Neuronal stem cell (in vitro differentiated cells): ENCODE measurements at places on chromosomes 5 and 9.
A peak's percentile ranks its signal among the peaks of the same experiment; 100 is the strongest.

DNA sequence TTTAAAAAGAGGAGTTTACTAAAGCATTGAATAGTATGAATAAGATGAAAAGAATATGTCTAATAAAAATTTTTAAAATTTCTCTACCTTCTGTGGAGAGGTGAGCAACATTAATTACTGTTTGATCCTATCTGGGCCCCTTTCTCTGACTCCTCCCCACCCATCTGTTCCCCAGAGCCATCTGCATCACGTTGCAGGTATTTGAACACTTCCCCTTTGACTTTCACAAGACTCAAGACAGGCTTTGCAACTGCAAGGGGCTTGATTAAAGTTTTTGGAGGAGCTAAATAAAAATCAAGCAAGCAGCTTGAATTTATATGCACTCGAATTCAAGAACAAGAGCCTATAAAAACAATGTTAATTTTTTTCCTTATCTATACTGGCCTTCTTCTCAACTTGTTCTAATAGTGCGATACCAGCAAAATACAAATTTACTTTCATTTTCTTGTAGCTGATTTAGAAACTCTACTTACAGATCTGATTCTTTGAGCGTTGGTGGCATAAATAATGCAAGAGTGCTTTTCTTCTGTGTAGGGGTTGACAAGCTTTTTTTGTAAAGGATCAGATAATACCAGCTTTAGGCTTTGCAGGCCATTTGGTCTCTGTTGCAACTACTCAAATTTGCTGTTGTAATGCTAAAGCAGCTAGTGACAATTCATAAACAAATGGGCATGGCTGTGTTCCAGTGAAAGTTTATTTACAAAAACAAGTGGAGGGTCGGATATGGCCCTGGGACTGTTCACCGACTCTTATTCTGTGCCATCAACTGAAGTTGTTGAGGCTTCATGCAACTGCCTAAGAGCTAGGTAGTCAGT, 21.2 kb downstream of the TXNDC8 start:
- DNase-seq: no peak
- no peak overlapping the region for H3K4me3 ChIP-seq
- no peaks in the 10 kb centered on the region for H3K36me3 ChIP-seq
- H3K27me3 ChIP-seq: no peaks in the 10 kb centered on the region
- H3K4me1 ChIP-seq: no peaks in the 10 kb centered on the region

- no peaks in the 10 kb centered on the region for H3K27me3 ChIP-seq
- no peak for DNase-seq
- no peak overlapping the region for H3K27ac ChIP-seq
- no peaks in the 10 kb centered on the region for H3K4me1 ChIP-seq
- H3K36me3 ChIP-seq: no peaks in the 10 kb centered on the region
- H3K4me3 ChIP-seq: no peak overlapping the region
Observed at GRCh38 chr9:98864281-98865174, 57.1 kb downstream of the GALNT12 start.

GRCh38 chr5:141734501-141735229, 52.6 kb upstream of the ARAP3 start:
- H3K4me1 ChIP-seq: no peaks in the 10 kb centered on the region
- no peaks in the 10 kb centered on the region for H3K27me3 ChIP-seq
- H3K27ac ChIP-seq: no peak overlapping the region
- peak; percentile 72 for DNase-seq

GRCh38 chr9:31908158-31908890, 476.1 kb upstream of the ACO1 start:
- H3K4me3 ChIP-seq: no peak overlapping the region
- no peaks in the 10 kb centered on the region for H3K27me3 ChIP-seq
- no peak overlapping the region for H3K27ac ChIP-seq
- no peak for DNase-seq
- no peaks in the 10 kb centered on the region for H3K4me1 ChIP-seq

DNA sequence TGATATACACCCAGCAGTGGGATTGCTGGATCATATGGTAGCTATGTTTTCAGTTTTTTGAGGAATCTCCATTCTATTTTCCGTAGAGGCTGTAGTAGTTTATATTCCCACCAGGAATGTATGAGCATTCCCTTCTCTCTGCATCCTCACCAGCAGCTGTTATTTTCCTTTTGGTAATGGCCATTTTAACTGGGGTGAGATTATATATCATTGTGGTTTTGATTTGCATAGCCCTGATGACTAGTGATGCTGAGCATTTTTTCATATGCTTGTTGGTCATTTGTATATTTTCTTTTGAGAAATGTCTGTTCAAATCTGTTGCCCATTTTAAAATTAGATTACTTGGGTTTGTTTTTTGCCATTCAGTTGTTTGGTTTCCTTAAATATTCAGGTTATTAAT, 11.2 kb upstream of the PPIC start:
- H3K4me3 ChIP-seq: no peak overlapping the region
- H3K27ac ChIP-seq: no peak overlapping the region
- H3K36me3 ChIP-seq: no peaks in the 10 kb centered on the region
- H3K4me1 ChIP-seq: no peaks in the 10 kb centered on the region

GRCh38 chr5:59234236-59234635, 651.4 kb downstream of the RAB3C start:
- H3K36me3 ChIP-seq: no peaks in the 10 kb centered on the region
- no peak overlapping the region for H3K4me3 ChIP-seq
- no peaks in the 10 kb centered on the region for H3K27me3 ChIP-seq
- DNase-seq: no peak
- no peak overlapping the region for H3K27ac ChIP-seq

- H3K27me3 ChIP-seq: no peaks in the 10 kb centered on the region
- no peak overlapping the region for H3K4me3 ChIP-seq
- H3K27ac ChIP-seq: no peak overlapping the region
- H3K4me1 ChIP-seq: no peaks in the 10 kb centered on the region
- no peak for DNase-seq
Observed at GRCh38 chr9:100379862-100380261, 27.1 kb upstream of the TEX10 start.

GRCh38 chr5:160231783-160232342, 2.6 kb downstream of the FABP6 start:
- H3K27ac ChIP-seq: no peak overlapping the region
- no peaks in the 10 kb centered on the region for H3K27me3 ChIP-seq
- DNase-seq: no peak
- H3K4me1 ChIP-seq: no peaks in the 10 kb centered on the region
- H3K4me3 ChIP-seq: no peak overlapping the region

GRCh38 chr9:37033682-37034304, at the start of gene PAX5:
TSS of gene PAX5 (minus strand) at chr9:37034268. CDS start at chr9:37034031, 237 bp downstream.
- no peak within 1 kb of the TSS for H3K27ac ChIP-seq
- DNase-seq: no peak
- peaks cover 11% of the 10 kb centered on the region for H3K4me1 ChIP-seq
- H3K27me3 ChIP-seq: peaks cover 99% of the 10 kb centered on the region
- no peaks in the 10 kb centered on the region for H3K36me3 ChIP-seq
- H3K4me3 ChIP-seq: no peak within 1 kb of the TSS
